EH (cell line): ENCODE measurements at places on chromosomes 16 and 17.

- no peak for DNase-seq
These were observed 8.0 kb downstream of the NEUROD2 start for GRCh38 chr17:39599665-39600231.

DNA sequence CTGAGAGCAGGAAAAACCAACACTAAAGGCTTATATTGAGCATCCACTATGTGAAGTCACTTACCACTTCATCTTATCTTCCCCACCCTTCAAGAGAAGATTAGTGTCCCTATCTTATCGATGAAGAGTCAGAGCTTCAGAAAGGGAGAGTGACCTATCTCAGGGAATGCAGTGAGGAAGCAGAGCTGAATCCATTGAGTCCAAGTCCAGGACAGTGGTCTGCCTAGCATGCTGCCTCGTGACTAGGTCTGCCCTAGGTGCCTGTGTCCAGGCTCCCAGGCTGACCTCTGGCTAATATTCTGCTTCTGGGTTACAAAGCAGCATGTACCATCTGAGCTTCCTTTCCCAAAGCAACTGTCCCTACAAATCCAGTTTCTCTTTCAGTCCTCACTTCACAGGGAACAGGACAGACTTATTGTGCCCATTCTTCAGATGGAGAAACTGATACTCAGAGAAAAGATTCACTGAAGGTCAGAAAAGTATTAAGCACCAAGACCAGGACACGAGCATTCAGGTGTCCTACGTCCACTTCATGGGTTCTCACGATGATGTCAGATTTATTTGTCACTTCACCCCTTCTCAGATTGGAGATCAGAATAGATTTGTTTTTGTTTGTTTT, 13.3 kb upstream of the FZD2 start:
- no peak for DNase-seq

DNA sequence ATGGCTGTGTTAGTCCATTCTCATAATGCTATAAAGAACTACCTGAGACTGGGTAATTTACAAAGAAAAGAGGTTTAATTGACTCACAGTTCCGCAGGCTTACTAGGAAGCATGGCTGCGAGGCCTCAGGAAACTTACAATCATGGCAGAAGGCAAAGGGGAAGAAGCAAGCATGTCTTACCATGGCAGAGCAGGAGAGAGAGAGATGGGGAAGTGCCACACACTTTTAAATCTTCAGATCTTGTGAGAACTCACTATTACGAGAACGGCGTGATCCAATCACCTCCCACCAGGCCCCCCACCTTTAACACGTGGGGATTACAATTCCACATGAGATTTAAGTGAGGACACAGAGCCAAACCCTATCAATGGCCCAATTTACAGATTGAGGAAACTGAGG, 96.5 kb downstream of the SDK2 start:
- DNase-seq, result no peak

GRCh38 chr17:77099997-77100396, 40.8 kb upstream of the SEC14L1 start:
- DNase-seq, result no peak

DNA sequence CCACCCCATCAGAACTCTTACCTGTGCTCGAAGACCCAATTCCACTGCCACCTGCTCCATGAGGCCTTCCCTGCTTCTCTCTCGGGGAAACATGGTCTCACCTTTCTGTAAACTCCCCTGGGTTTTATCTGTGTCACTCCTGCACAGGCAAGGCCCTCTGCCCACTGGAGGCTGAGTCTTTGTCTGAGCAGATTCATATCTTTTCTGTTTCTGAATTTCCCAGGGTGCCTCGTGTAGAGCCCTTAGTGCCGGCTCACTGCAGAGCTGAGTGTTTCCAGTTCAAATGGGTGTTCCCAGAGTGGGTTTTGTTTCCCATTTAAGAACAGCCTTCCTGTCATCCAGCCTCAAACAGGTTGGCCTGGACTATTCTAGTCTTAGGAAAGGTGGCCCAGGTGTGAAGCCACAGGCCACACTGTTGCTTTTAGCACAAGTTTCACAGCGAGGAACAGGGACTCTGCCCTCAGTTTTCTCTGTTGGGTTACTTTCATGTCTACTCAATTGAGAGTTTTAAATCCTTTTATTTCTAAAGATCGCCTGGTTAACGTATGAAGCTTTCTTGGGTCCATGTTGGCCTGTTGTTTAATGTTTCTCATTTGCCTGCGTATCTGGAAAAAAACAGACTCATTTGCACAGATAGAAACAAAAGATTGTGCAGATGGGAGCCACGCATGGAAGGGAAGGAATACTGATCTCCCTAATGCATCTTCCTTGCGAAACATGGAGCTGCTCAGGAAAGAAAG, 228.7 kb downstream of the MSI2 start:
- no peak for DNase-seq

DNA sequence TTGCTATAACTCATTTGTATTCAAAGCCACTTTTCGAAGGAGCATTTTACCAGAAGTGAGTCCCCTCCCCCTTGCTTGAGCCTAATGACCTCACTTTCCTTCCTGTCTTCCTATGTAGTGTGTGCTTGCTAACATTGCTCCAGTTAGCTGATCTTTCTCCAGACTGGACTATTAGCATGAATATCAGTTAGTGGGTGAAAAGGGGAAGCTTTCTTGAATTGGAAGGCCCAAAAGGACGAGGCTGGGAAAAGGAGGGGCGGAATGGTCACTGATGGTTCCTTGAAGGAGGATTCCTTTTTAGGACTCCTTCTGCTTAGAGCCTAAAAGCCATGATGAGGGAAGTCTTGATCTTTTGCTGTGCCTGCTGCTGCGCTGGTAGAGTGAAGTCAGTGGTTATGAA, 11.9 kb downstream of the MAP3K3 start:
- DNase-seq, result peak; percentile 16

DNA sequence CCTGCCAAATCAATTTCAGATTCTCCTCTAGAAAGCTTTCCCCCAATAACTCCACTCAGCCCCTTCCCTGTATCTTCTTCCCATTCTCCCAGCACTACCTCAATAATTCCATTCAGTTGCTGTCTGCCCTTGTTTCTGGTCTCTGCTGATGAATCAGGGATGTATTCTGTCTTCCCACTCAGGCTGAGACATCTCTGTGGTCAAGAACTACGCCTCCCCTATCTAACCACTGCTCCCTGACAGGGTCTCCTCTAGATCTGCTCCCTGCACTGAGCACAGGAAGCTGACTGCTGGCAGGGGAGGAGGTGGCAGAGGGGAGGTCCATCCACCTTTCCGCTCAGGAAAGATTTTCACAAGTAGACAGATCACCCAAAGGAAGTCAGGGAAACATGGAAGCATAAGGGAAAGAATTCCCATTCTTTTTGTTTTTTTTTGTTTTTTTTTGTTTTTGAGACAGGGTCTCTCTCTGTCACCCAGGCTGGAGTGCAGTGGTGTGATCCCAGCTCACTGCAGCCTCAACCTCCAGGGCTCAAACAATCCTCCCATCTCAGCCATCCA, 16.9 kb upstream of the SP2 start:
- peak; percentile 69 for DNase-seq

DNA sequence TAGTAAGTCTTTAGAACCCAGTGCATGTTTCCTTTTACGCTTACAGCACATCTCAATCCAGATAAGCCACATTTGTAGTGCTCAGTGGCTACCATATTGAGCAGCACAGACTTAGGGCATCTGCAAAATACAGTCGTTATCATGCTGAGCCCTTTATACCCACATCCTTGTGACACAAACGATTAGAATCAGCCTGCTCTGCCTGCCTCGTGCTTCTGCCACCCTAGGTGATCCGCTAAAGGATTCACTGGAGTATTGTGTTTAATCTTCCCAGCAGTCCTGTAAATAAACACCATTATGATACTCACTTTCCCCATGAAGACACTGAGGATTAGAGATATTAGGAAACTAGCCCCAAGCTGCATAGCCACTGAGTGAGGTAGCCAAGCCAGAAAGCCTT, 51.3 kb upstream of the FA2H start:
- no peak for DNase-seq

DNA sequence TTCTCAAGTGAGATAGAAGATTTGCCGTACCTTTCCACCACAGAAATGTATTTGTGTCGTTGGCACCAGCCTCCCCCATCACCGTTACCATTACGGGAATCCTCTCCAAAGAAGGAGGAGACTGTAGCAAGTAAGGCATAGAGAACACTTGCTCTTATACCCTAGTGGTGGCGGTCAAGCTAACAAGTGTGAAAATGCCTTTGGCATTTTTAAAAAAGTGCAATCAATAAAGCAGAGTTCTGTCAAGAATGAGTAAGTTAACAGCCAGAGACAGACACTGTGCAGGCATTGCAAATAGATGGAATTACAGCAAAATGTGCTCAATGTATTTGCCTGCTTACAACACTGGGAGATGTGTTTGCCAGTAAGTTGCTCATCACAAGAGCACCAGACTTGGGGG, 7.7 kb downstream of the MSL1 start:
- no peak for DNase-seq

DNA sequence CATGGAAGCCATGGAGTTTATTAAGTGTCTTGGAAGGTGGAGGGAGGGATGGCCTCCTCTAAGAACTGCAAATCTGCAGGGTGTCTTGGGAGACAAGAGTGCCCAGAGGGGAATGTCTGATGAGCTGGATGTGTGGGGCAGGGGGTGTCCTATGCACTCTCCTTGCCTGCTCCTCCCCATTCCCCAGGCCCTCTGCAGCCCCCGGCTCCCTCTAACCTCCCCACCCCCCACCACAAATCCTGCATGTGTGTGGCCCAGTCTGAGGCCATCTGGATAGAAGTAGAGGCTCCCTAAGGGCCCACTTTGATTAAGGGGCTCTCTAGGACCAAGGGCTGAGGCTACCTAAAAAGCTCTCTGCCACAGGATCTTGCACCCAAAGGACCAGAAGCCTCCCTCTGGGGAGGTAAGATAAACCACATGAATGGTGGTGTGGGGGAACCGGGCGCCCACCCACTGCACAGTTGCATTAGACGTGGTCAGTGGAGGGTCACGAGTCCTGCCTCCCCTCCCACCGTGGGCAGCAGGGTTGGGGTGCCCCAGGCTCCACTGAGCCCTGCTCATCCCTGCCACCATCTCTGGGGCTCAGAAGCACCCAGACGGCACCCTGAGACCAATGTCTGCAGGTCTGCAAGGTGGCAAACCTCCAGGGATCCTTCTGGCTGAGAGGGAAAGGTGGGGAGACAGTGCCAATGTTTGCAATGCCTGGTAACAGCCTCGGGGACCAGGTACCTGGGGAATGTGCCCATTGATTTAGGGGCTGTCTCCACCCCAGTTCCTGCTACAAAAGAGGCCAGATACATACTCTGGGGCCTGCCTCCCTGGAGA, 618 bp downstream of the AANAT start:
- DNase-seq, result no peak

DNA sequence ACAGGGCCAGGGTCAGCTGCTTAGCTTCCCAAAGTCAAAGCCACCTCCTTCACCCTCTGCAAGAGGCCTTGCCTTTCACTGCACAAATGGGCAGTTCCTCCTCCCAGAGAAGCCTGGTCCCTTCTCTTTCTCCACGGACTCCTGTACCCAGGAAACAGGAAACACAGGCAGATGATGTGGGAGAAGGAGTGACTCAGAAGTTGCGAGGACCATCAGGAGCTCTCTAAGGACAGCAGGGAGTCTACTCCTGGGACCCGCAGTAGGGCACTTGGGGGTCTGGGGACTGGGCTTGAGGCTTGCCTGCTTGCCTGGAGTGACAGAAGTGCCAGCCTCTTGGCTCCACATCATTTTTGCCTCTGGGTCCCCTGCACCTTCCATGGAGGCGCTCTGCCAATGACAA, 47.4 kb upstream of the KSR1 start:
- peak; percentile 64 for DNase-seq

DNA sequence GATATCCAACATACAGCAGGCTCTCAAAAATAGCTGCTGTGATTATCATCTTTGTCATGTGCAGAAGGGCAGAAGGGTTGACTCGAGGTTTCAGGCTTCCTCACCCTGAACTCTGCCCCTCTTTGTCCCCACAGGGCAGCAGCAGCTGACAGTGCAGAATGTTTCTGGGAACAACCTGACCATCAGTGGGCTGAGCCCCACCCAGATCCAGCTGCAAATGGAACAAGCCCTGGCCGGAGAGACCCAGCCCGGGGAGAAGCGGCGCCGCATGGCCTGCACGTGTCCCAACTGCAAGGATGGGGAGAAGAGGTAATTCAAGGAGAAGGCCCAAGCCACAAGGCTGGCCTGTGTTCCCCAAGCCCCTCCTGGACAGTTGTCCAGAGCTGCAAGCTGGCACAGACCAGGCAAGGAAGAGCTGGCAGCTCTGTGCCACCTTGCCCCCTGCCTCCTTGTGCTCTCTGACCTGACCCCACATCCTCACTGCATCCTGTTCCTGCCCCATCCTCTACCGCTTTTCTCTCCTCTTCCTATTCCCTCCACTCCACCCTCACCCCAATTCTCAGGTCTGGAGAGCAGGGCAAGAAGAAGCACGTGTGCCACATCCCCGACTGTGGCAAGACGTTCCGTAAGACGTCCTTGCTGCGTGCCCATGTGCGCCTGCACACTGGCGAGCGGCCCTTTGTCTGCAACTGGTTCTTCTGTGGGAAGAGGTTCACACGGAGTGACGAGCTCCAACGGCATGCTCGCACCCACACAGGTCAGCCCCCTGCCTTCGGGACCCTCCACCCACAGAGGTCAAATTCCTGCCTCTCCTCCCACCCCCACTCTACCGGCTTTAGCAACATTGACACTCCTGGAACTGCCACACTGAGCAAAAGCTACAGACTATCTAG, 16.3 kb upstream of the PNPO start:
- no peak for DNase-seq

- DNase-seq, result peak; percentile 49
These were observed 780 bp upstream of the DCAKD start for GRCh38 chr17:45052052-45052772.

GRCh38 chr16:21614896-21615295, 15.5 kb downstream of the METTL9 start:
- DNase-seq, result no peak

GRCh38 chr16:67163164-67163998, 1.2 kb upstream of the HSF4 start:
- DNase-seq, result peak; percentile 57

DNA sequence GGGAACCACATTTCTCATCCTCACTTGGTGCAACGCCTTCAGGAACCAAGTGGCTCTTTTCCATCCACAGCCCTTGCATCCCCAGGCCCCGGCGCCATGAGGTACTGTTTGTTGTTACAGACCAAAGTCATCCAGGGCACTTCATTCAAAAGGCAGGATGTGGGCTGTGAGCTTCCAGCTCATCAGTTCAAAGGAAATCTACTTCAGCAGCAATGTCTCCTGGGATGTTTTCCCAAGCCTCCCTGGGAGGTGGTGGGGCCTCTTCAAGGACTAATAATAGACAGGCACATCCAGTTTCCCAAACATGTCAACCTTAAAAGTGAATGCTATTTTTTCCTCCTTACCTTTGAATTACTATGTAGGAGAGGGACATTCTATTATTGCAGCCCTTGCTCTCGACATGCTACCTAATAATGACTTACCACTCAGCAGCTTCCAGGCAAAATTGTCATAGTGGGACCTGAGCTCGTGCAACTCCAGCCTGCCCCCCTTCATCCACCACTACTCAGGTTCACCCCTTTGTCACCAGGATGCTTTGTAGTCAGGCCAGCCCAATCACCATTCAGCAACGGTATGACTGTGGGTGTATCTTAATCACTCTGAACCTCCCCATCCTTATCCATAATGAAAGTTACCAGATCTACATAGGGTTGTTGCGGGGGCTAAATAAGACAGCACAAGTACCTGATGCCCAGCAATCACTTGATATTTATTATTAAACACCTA, 1.7 kb upstream of the PRKCB start:
- DNase-seq, result no peak

- no peak for DNase-seq
These were observed 49.7 kb downstream of the ACSM1 start for GRCh38 chr16:20647736-20648135.

GRCh38 chr16:74792225-74792624, 17.6 kb upstream of the FA2H start:
- no peak for DNase-seq

- DNase-seq, result no peak
These were observed 3.0 kb downstream of the ARHGDIA start for GRCh38 chr17:81867991-81868673.
